Kidney (tissue), 22 donors: ENCODE measurements at places on chromosomes 7 and 10. TPM values are rescaled to one million over a fixed set of nuclear protein-coding genes. Genes with fewer than 3 reads are reported as not detected.

DNA sequence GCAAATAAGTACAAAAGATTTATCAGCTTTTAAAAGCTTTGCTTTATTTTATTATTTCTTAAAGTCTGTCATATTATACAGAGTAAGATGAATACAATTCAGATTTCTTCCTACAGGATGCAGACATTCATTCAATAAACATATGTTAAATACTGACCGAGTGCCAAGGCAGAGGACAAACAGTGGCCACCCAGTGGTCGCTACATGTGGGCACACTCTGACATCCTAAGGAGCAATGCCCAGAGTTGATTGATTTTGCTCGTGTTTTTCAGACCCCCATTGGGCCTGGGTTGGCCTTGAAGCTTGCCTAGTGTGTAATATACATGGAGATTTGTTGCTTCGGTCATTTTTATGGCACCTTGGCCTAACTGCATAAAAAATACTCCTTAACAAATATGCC, 201.2 kb downstream of the CCDC3 start:
- no peak for DNase-seq

GRCh38 chr10:28743576-28743975, 66.3 kb downstream of the BAMBI start:
- DNase-seq: no peak

DNA sequence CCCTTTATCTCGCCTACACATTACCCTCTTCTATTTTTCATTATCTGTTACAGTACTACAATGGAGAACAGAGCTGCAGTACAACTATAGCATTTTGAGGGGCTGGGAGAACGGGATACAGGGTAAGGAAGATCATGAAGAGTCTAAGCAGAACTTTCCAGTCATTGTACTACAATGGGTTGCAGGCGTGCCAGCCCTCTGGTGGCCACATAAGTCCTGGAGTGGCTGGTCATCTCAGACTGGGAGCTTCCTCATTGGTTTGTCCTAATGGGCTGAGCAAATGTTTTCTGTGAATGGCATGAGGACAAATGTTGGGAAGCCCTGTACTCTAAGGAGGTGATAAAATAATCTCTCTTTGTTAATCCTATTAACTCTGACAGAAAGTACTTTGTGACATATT, 33.0 kb downstream of the TMEM106B start:
- DNase-seq: no peak

- DNase-seq: no peak
Observed at GRCh38 chr10:62992145-62992721, 140.9 kb upstream of the NRBF2 start.

DNA sequence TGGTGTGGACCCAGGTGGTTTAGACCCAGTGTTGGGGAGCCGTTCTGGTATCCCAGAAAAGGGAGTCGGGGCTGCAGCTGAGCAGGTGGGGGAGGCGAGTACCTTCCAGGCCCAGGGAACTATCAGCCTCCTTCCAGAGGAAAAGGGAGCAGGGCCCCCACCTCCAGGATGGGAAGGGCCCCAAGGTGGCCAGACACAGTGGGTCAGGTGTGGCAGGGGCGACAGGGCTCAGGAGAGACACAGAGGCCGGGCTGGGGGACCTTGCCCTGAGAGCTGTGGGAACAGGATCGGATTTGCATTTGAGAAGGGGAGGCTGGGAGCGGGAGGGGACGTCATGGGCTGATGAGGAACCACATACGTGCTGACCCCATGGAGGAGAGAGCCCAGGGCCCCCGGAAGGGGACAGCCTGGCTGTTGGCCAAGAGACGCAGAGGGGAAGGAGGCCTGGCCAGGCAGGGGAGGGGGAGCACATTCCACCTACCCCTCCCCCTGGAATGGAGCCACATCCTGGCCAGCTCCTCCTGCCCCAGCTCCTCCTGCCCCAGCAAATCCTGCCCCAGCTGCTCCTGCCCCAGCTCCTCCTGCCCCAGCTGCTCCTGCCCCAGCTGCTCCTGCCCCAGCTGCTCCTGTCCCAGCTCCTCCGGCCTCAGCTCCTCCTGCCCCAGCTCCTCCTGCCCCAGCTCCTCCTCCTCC, 9.7 kb upstream of the TTYH3 start:
- DNase-seq: peak; percentile 98

- peak; percentile 65 for DNase-seq
Observed at GRCh38 chr10:97090035-97090434, 95.7 kb downstream of the SLIT1 start.

DNA sequence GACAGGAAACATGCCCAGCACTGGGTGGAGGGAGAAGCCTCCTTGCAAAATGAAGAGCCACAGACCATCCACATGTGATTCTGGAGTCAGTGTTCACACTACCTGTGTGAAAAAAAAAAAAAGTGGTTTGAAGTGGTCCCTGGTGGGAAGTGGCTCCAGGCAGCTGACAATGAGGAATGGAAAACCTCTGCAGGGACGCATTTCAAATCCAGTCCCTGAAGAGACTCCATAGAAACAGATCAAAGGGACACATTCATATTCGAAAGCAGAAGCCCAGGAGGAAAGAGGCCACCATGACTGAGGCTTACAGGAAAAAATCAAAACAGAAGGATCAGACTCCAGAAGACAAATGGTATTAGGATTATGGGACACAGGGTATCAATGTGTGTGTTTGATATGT, 11.5 kb upstream of the TCERG1L start:
- no peak for DNase-seq

Gene RHOBTB1
- polyA plus RNA-seq: 34.5 TPM

Gene ADGRA1
- 1.1 TPM for polyA plus RNA-seq

Gene DRGX
- not detected for polyA plus RNA-seq

Gene ASNS
- polyA plus RNA-seq: 15.7 TPM

Gene ZNF248
- polyA plus RNA-seq: 6.9 TPM

Gene CLRN3
- polyA plus RNA-seq: 42.1 TPM
